ENCODE measurements at places on chromosomes 5 and 9.

- no peak for DNase-seq
Observed at GRCh38 chr5:62475072-62475471, 62.5 kb downstream of the IPO11 start.

GRCh38 chr9:108397286-108397685 lies 458.5 kb downstream of the ACTL7B start:
- no peak for DNase-seq

DNA sequence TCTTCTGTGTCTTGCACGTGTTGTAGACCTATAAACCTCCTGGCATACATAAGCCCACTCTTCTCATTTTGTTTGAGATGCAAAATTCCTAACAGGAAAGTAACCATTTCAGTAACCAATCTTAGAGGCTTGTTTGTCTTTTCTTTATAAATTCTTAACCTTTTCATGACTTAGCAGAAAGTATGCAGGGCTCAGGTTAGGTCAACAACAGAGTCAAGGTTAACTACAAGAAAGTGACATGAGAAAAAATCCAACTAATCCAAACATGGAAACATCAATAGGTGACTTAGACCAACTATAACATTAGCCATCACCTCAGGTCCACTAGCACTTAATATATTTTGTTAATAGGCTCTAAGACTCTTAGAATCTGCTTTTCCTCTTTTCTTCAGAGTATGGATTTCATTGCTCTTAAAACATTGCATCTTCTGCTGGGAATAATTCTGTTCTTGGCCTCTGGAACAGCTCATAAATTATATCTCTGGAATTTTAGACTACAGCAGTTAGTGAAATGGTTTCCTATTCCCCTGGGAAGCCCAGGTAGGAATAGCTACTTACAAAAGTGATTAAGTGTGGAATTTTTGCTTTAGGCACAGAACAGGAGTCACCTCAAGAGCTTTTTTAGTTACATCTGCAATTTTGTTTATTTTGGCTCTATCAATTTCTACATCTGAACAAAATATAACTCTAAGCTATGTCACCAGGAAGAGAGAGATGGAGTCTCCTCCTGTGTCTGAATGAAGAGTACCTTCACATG lies 155.3 kb upstream of the ANKRD55 start:
- DNase-seq = no peak

DNA sequence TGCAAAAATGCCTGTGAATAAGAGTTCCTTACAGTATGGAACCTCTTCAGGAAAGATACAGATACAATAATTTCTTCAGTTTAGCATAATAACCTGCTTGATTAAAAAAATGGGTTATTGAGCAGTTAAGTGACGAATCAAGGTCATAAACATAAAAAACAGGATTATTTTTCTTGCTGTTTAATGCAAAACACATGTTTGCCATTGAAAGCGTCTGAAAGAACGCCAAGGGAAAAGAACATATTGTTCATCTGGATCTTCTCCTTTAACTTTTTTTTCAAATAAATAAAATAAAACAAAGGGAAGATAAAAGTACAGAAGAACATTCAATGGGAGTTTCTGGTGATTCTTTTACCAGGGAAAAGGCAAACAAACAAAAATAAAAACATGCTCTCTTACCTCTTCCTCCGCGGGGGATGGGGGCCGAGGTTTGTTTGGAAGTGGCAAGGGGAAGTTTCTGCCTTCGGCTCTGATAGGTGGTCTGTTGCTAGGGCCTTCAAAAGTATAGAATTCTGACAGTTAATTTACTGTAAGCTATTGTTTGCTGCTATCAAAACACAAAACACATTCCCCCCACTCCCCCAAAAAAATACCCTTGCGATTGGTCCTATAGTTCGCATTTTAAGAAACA lies 20.1 kb downstream of the C5orf58 start:
- no peak for DNase-seq

DNA sequence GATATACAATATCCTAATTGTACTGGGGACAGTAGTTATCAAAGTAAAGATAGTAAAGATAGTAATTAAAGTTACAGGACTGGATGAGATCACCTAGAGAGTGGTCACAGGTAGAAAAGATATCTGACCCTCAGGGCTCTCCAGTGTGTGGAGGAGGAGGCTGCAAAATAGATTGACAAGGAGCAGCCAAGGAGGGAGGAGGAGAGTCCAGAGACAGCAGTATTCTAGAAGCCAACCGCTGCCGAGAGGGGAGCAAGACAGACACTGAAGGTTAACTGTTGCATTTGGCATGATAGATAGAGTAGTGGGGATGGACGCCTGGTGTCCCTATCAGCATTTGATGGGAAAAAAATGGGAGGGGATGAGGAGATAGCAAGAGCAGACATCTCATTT lies 17.0 kb upstream of the F2RL1 start:
- DNase-seq = no peak

DNA sequence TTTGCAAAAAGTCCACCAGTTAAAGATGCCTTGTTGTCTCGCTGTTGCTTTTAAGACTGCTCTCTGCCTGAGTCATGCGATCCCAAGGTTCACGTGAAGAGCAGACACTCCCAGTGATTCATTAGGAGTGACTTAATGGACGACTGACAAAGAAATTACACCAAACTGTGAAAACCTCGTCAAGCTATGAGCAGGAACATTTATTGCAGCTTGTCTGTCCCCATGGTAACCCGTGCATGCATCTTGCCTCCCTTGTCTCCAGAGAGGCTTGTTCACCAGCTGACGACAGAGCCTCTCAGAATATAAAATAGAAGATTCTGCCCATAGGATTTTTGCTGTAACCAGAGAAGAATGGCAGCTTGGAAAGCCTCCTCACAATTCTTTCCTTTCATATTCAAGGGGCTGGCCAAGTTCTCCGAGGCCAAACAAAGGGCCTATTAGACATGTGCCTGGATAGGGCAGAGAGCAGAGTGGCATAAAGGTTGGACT lies 352.7 kb downstream of the SPOCK1 start:
- DNase-seq = no peak

- DNase-seq = no peak
Observed at GRCh38 chr9:6930827-6931226, 173.1 kb downstream of the KDM4C start.

DNA sequence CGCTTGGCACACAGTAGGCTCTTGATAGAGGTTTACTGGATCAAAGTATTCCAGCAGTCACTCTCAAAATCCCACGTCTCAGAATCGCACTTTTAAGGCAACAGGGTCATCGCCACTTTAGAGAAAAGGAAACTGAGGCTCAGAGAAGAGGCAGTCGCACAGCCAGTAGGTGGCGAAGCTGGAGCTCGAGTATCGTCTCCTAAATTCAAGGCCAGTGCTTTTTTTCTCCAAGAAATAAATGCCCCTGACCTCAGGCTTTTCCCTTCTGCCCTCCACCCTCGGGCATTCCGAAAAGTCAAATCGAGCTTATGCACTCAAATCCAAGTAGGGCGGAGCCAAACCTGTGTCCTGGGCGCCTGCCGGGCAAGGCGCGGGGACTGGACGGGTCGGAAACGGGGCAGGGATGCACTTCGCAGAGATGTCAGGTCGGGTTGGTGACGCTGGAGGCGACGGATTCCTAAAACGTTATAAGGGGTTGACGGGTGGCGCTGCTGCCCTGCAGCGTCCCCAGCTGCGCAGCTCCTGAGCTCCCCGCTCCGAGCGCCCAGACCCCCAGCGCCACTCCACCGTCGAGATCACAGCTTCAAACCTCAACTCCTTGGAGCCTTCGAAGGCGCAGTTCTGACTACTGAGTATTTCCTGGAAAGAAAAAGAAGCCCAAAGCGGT lies 4.7 kb upstream of the FOXB2 start:
- DNase-seq = no peak

- DNase-seq = no peak
Observed at GRCh38 chr5:53090229-53090628, 19.3 kb downstream of the MOCS2 start.

- DNase-seq = peak; percentile 79
Observed at GRCh38 chr5:1167728-1168709, 33.4 kb upstream of the SLC6A19 start.

GRCh38 chr9:134993416-134993815 lies 75.7 kb upstream of the FCN1 start:
- no peak for DNase-seq

DNA sequence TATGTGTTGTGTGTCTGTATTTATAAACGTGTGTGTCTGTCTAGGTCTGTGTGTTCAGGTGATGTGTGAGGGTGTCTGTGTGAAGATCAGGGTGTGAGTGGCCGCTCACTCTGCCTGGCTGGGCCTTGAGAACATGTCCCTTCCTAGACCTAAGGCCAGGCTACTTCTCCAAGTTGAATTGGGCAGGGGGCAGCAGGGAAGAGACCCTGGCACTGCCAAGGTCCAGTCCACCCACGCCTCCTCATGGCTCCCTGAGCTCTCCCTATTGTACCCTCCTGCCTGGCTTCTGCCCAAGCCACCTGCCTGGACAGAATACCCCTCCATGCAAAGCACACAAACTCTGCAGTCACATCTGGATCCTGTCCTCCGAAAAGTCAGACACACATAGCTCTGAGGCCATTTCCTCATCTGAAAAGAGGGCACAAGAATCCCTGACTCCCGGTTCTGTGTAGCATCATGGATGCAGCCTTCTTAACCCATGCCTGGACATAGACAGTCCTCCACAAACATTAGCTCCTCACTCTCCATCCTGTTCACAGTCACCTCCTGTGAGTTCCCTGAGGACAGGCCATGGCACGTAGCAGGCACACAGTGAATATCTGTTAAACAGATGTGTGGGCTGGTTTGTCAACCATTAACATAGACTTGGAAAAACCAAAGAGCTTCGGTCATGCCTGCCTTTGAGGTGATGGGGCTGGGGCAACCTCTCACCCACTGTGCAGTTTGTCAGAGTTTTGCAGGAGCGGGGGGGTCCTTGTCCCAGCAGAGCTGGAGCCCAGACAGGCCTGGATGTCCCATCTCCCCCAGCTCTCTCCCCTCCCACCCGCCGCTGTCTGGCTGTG lies 167.8 kb upstream of the MVB12B start:
- DNase-seq = no peak

GRCh38 chr9:94034511-94034910 lies 49.8 kb upstream of the PTPDC1 start:
- no peak for DNase-seq

DNA sequence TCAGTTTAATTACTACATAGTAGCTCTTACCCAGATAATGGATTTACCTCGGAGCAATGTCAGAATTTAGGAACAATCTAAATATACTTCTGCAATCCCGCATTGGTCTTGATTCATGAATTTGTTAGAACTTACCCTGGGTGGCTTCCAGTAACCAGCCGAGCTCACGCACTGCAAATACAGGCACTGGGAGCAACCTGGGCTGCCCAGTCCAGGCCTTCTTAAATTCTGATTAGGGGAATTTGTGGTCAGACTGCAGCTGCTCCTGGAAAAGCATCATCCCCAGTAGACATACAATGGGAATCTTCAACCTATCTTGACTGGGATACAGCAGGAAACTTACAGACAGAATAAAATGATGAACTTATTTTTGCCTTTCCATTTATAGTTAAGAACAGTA lies 270.3 kb downstream of the SPOCK1 start:
- DNase-seq = no peak

DNA sequence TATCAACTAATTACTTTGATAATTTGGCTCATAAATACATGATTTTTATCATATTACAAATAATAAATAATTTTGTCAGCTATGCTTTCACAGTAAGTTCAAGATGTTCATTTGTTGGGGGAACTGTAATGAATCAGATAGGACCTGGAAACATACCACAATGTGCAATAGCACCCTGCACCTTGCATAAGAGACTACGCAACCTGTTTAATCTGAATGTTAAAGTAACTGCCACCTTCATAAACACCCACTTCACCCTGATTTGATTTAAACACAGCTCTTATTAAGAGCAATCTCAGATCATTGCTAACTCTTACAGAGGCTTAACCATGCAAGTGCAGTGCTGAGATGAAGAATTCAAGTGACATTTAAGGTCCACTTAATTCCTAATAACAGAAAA lies 69.1 kb upstream of the GABRA1 start:
- no peak for DNase-seq

DNA sequence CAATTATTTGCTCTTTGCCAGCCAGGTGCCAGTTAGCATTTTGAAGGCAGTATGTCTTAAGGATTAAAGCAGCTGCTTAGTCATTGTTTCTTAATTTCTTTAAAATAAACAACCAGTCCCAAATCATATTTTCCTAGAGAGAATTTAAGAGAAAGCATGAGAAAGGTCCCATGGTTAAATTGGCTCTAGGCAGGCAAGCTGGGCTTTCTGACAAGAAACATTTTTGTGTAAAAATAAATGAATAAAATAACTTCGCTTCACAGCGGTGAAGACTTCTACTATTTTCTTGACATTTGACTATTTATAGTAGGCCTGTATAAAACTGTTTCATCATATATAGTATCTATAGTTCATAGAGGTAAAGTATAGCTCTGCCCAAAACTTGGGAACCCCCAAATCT lies 617.7 kb upstream of the C9orf72 start:
- no peak for DNase-seq

GRCh38 chr9:28270156-28270555 lies 696.9 kb upstream of the C9orf72 start:
- DNase-seq = peak; percentile 6

DNA sequence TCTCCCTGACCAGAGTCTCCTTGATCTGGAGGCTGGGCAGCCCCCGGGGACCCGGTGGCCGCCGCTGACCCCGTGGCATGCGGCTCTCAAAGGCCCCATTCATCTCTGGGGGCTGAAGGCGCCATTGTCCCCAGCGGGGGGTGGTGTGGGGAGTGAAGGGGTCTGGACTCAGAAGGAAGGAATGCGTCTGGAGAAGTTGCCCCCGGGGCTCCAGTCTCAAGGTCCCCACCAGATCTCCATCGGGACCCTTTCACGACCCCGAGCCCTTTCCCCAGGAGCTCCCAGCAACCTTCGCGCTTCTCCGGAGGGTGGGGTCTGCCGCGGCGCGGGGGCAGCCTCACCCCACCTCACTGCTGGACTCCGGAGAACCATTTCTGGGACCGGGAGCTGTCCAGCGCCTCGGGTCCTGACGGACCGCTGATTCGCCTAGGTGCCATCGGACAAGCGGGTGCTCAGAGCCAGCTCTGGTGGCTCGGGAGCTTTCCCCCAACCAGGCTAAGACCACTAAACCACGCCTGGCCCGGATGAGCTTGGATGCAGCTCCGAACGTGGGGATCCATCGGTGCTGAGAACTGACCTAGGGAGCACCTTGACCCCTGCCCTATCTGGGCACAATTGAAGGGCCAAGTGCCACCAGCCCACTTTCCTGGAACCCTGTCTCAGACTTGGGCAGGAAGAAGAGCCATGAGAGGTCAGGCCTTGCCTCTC lies 5.1 kb upstream of the PCDH1 start:
- peak; percentile 55 for DNase-seq

GRCh38 chr5:22625451-22625850 lies 227.7 kb downstream of the CDH12 start:
- no peak for DNase-seq

GRCh38 chr5:123090661-123091297 lies 1.7 kb downstream of the PRDM6 start:
- no peak for DNase-seq

- no peak for DNase-seq
Observed at GRCh38 chr5:28012538-28012937, 974.2 kb upstream of the CDH9 start.
